ENCODE measurements at places on chromosomes 4 and X.

DNA sequence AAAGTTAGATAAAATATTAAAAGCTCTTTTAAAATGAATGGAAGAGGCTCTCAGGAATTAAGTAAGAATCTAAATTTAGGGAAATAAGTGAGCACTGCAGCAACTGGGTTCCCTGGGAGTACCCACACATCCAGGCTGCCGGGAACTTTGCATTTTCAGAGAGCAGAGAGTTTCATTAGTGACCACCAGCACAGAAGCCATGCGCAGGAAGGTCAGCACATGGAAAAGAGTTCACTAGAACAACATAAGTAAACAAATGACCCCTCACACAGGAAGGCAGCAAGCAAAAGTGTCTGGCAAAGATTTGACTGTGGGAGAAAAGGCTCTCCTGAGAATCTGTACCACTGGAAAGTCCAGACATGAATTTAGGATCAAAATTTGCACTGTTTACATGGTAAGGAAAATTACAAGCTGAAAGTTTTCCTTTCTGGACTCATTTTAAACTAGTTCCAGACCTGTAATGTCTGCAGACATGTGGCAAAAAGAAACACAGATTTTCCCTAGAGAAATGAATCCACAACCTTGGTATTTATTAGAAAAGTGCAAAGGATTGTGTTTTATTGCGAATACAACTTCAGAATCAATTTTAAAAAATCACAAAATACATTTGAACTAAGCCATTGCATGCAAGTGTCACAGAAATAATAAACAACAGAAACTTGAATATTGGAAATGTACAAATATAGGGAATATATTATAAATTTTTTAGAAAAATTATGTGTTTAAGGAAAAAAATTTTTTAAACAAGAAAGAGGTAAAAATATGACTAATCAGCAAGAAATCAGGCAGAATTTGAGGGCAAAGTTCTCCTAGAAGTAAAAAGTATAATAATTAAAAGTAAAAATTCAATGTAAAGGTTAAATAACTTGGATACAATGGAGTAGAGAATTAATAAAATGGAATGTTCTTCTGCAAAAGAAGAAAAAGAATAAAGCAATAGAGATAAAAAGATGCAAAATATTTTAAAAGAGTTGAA is 18.4 kb upstream of the MYOZ2 start:
- DNase-seq = no peak

- DNase-seq = peak; percentile 41
Measured at GRCh38 chrX:78104447-78105176, 564 bp downstream of the PGK1 start.

DNA sequence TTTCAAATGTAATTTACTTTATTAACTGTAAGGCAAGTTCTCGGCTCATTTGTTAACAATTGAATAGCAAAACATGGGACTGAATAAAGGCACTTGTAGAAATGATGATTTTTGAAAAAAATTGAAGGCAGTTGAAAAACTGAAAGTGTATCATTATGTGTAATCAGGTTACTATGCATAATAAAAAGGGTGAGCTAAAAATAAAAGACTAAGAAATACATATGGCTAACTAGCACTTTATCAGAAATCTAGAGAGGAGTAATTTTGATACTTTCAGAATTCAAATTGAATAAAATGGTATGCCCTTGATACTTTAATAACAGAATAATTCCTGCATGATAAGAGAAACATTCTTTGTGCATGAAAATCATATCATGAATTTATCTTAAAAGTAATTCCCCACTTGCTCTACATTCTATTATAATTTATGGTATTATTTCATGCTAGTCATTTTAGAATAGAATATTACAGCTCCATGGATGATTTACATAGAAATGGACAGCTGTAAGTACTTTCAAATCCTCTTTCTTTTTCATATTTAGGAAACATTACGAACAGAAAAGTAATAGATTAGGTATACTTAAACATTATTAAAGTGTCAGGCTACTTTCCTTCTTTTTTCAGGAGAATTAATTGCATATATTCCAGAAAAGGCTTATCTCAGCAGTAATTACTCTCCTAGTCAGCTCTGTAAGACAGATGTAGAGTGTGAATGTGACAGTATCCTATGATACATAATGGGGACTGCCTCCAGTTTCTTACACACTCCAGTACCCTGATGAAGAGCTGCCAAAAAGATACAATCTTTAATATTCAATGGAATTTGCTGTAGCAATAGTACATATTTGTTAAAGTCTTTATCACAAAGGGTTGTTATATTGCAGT is 697.3 kb downstream of the CCSER1 start:
- no peak for DNase-seq

GRCh38 chrX:154742613-154743012 is 8.3 kb downstream of the GAB3 start:
- no peak for DNase-seq

- no peak for DNase-seq
Measured at GRCh38 chr4:141339391-141339790, 118.7 kb downstream of the ZNF330 start.

DNA sequence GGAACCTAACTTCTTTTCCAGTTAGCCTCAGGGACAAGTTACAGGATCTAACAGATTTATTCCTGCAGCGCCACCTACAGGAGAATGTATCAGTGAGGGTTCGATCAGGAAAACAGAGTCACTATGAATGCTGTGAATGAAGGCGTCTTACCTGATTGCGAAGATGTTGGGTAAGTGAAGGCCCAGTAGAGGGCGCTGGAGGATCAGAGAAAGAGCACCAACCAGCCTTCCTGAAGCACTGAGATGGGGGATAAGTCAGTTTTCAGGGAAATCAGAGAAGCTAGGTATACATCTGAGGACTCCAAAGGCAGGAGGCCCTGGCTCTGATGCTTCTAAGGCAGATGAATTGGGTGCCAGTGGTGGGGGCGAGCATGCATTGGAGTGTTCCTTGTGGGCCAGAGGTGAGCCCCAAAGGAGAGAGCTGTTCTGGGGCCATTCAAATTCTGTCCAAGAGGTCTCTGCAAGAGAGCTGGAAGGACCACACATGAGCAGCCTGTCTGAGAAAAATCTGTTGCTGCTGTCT is 169.9 kb upstream of the AADAT start:
- peak; percentile 74 for DNase-seq

DNA sequence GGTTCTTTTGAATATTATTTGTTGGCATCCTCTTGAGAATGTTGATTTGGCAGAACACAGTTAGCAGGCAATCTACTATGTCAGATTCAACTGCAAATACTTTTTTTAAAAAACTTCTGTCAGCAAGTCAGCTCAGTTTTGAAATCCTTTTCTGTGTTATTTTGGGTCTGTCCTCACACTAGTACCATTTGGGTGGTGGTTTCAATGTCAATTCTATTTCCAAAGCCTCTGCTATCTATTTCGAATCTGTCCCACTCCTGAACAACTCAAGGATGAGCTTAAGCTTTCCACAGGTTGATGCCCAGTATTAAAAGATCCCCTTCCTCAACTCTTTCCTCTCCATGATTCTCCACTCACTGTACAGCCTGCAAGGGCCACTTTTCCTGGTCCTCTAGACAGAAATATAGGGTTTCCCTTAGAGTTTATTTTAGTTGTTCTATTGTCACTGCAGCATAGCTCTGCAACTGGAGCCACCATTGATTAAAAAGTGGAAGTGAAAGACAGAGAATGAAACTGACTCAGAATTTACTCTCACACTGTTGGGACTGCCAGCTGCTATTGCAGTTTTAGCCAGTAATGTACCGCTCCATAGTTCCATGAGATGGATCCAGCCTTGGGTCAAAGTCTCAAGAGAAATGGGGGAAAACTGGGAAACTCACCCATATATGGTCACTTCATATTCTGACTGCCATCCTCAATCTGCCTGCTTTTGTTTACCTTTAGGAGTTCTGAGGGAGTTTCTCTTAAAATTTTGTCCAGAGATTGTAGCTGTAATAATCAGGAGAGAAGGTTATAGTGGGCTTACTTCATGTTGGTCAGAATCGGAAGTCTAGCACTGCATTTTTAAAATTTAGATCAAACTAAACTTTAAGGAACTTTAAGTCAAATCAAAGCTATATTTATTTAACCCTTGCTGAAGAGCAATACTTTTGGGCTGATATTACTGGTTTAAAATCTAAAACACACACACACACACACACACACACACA is 14.6 kb downstream of the HDX start:
- DNase-seq = no peak

DNA sequence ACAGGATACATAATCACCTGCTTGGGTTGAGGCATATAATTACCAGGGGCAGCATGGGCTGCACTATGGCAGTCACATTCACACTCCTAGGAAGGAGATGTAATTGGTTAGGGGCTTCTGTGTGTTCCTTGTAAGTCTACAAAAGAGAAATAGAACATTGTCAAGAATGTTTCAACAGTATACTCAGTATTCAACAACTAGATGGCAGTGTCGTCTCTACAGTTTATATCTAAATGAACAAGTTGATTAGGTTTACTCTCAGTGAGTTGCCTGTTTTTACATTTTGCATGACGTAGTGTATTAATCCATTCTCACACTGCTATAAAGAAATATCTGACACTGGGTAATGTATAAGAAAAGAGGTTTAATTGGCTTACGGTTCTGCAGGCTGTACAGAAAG is 50.5 kb upstream of the RAB33B start:
- DNase-seq = no peak

DNA sequence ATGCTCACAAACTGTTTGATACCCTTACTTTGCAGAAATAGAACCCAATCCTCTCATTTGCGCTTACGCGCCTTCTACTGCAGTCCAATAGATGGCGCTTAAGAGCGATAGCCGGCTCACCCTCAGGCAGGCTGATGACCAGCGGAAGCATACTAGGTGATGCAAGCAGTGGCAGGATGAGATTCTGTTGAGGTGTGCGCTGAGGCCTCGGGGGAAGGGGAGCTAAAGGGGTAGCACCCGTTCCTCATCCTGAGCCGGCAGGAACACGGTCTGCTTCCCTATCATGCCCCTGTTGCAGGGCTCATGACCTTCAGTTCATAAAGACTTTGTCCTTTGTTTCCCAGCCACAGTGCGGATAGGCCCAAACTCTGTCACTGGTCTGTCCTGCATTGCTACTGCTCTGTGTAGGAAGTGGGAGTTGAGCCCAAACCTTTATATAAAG is 628.9 kb downstream of the TLL1 start:
- no peak for DNase-seq

DNA sequence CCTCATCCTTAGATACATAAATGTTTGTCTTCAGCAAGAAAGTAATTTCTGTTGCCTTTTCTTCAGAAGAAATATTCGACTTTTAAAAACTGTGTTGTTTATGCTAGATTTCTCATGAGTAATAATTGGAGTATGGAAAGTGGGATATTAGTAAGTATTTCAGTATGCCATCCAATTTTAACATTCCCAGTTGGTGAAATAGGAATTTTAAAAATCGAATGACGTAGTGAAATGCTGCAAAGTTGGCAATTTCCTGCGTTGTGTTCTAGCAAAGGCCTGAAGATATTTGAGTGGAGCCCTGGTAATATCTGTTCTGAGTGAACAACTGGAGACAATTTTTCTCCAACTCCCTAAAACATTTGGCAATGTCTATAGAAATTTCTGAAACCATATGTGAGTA is 190.1 kb downstream of the ZNF330 start:
- DNase-seq = no peak

GRCh38 chr4:110287130-110287529 is 88.7 kb upstream of the ELOVL6 start:
- DNase-seq = no peak

GRCh38 chr4:39045827-39046221 is 13.6 kb upstream of the TMEM156 start:
- DNase-seq = peak; percentile 56

GRCh38 chrX:38560776-38561125 is 591 bp upstream of the TSPAN7 start:
- DNase-seq = no peak

Measured in SJSA1 (cell line).